ENCODE measurements at places on chromosomes 13 and 19. TPM values are rescaled to one million over a fixed set of nuclear protein-coding genes. Genes with fewer than 3 reads are reported as not detected.

The NDUFA11 gene
- 474 TPM for total RNA-seq

The SULT2B1 gene
- not detected for total RNA-seq

The CLEC11A gene
- 0.89 TPM for total RNA-seq

The ZNF578 gene
- 4.4 TPM for total RNA-seq

The GDF15 gene
- 57.4 TPM for total RNA-seq

The FAM216B gene
- 0.18 TPM for total RNA-seq

The SLC15A1 gene
- total RNA-seq: not detected

The FXYD7 gene
- total RNA-seq: not detected

The BRSK1 gene
- total RNA-seq: 67.7 TPM

The FGF21 gene
- total RNA-seq: not detected

The ZGLP1 gene
- total RNA-seq: 2.2 TPM

The GPR4 gene
- 2.6 TPM for total RNA-seq

The NAA16 gene
- total RNA-seq: 114 TPM

The ZNF726 gene
- 5.3 TPM for total RNA-seq

The CFAP97D2 gene
- total RNA-seq: not detected

The CACNG8 gene
- not detected for total RNA-seq

The PGLYRP2 gene
- not detected for total RNA-seq

The OLFM4 gene
- 121 TPM for total RNA-seq

The AMH gene
- total RNA-seq: 2.0 TPM

The ZNF799 gene
- 2.9 TPM for total RNA-seq

The ZNF793 gene
- 13.4 TPM for total RNA-seq

The PSG7 gene
- not detected for total RNA-seq

The METTL21C gene
- not detected for total RNA-seq

The RETN gene
- total RNA-seq: not detected

The ACER1 gene
- total RNA-seq: not detected

All from stomach (tissue), 19 donors.